ENCODE measurements at places on chromosomes 2 and 18. TPM values are rescaled to one million over a fixed set of nuclear protein-coding genes. Genes with fewer than 3 reads are reported as not detected.
A peak's percentile ranks its signal among the peaks of the same experiment; 100 is the strongest.

GRCh38 chr2:173119944-173120343, 44.3 kb downstream of the MAP3K20 start:
- no peak for DNase-seq

DNA sequence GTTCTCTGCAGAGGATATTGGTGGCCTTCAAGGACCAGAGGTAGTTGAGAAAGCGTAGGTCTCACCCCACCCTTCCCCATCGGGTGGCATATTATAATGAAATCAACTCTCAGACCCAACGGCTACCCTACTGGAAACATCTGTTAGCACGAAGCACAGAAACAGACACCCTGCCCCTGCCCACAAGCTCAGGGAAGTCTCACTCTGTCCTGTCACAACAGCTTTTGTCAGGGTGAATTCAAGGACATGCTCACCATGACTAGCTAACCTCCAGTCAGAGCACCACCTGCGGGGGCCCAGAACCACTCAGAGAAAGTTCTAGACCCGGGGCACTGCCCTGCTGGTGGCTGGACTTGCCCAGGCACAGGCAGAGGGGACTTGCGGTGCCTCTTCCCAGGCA, 3.5 kb upstream of the B3GNT7 start:
- DNase-seq = no peak

- no peak for DNase-seq
These were observed 99.5 kb upstream of the RMDN2 start for GRCh38 chr2:37825586-37825985.

DNA sequence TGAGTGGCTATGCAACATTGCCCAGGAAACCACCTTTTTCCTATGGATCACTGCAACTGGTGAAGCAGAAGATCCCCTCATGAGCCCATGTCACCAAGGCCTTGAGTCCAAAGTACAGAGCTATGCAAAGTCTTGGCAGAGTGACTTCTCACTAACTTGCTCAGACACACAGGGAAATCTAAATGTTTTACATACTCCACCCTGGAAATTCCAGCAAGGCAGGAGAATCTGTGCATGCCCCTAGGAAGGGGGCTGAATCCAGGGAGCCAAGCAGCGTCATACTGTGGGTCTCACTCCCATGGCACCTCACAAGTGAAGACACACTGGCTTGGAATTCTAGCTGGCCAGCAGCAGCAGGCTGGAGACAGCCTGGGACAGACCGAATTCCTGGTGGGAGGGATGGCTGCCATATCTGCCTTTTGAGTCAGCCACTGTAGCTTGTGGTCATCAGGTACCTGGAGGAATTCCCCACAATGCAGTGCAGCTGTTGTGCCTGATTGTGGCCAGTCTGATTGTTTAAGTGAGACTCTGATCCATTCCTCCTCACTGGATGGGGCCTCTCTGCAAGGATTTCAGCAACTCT, 1817.4 kb downstream of the SUCLG1 start:
- no peak for DNase-seq

DNA sequence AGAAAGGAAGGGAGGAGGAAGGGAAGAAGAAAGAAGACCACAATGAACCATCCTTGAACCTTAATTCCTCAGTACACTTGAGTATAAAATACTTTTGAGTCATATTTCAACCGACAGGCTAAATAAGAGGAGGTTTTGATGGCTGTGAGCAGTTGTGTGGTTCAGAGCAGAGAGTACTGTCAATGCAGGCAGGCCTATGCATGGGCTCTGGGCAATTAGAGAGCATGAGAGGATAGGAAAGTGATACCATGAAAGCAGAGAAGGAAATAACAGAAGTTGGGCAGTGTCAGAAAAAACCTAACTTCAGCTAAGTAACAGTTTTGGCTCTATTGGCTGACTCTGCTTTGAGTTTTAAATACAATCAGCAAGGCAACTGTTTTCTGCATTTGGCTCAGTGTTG, 123.6 kb upstream of the STK17B start:
- DNase-seq = no peak

DNA sequence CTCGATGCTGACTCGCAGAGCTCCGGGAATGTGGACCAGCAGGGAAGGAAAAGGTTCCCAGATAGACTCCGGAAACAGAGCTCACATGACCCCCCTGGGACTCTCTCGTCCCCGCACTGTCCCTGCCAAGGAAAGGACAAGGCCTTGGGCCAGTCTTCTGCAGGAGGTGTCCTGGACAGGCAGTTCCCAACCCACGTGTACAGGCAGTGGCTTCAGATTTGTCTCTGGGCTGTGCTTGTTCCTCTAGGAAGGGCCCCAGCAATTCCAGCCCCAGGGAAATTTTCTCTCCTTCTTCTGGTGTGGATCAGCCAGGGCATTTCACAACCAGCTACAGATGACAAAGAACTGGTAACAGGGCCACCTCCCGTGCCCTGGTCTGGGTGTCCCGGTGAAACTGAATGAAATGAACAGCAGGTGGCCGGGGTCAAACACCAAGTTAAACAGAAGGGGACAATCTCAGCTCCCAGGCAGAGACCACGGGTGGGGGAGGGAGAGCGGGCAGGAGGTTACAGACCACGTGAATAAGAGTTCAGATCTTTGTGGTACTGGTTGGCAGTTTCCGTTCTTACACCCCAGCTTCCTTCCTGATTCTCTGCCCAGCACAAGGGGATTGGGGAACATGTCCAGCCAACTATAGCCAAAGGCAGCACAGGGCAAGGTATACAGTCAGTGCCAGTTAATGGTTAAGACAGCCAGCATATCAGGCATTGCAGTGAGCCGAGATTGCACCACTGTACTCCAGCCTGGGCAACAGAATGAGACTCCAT, 52.2 kb upstream of the CAB39 start:
- peak; percentile 66 for DNase-seq

MIB1 gene
- total RNA-seq = 33.9 TPM

CDCA7 gene
- total RNA-seq = 1.8 TPM

C1QL2 gene
- not detected for total RNA-seq

FBXO11 gene
- total RNA-seq = 65.6 TPM

SLC19A3 gene
- 49.8 TPM for total RNA-seq

DOK6 gene
- 5.4 TPM for total RNA-seq

NT5DC4 gene
- not detected for total RNA-seq

CRYGC gene
- not detected for total RNA-seq

All from tibial nerve (tissue), 4 donors.